IPS DF 19.7 (cell line): ENCODE measurements at places on chromosomes 12 and 14.

- no peak for DNase-seq
Measured at GRCh38 chr12:10170216-10170615, 1.7 kb downstream of the OLR1 start.

DNA sequence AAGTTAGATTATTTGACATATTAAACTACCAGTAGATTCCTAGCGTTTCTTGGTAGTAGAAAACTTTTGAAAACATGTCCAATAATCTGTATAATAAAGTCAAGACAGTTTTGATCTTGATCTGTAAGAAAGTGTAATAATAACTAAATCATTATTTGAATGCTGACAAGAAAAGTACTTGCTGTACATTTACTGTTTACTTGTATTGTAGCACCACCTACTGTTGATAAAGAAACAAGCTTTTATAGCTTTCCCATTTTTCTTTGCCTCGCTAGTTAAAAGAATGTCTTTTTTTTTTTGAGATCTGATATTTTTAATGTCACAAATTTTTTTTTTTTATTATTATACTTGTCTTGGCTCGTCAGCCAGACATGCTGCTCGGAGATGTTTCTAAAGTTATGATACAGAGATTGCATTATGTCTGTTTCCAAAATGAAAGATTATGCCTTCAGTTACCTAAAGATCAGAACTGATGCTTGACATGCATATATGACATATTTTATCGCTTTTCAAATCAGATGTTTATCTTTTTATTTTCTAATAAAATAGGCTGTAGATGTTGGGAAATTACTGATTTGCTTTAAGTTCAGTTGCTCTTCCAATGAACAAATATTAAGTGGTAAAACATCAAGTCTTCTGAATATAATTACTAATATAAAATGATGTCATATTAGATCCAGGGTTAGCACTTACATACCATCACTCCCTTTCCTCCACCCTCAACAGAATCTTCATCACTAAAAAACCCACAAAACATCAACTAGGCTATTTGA is 140.5 kb downstream of the AKAP6 start:
- no peak for DNase-seq

- no peak for DNase-seq
Measured at GRCh38 chr12:129973236-129973961, 69.6 kb upstream of the TMEM132D start.

DNA sequence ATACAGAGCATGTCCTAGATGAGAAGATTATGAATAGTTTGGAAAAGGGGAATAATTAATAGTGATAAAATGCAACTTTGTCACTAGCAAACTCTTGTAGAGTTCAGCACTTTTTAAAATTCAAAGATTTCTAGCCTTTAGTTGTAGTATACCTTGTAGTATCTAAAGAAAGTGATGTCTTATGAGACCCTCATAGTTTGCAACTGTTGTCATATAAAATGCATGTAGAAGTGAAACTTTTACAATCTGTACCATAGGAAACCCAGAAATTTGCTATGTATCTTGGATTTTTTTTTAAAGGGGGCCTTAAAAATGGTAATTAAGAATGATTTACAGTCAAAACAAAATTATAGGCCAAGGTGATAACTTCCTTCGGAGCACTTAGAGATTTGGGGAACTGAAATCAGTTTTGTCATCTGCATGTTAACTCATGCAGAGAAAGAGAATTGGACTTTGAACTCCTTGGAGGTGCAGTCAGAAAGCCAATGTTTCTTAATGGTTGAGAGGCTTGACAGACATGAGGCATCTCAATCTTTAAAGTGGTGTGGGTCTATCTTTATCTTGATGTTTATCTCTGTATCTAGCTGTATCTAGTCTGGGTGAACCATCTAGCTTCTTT is 1.3 kb downstream of the LRRK2 start:
- no peak for DNase-seq

DNA sequence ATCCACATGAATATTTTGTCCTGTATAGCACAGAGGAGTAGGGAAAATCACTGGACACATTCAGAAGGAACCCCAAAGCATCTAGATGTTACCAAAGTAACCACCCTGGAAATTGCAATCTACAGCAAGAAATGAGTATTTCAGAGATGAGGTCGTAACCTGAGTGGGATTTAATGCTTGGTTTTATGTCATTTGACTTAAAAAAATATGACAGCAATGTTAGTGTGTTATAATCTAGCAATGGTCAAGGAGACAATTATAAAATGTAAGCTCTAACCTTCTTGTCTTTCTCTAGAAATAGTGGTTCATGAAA is 256.6 kb downstream of the NAV3 start:
- no peak for DNase-seq

DNA sequence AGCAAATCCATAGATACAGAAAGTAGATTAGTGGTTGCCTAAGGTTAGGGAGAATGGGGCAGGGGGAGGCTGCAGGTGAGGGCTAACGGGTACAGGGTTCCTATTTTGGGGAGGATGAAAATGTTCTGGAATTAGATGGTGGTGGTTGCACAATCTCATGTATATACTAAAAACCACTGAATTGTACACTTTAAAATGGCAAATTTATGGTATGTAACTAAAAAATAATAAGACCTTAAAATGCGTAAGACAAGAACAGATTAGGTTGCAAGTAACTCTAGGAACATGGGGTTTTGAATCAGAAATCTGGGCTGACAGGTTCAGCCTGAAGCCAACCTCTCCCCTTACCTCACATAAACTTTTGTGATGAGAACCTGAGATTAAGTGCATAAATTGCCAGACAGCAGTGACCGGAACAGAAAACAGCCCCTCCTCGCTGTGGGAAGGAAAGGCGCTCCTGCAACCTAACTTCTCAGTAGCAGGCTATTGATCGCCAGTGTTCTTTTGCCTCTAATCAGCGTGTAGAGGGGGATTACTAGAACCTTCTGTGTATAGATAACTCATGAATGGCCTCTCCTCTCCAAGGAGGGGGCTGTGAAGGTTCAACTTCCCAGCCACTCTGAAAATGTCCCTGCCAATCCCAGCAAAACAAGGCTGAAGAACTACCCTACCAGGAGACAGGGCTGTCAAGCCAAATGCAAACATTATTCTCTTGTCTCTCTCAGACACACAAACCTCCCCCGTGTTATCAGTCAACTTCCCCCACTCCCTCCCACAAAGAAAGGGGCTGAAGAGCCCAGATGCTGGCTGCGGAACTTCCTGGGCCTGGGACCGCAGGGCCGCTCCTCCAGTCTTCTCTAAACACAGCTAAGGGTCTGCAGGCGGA is 1.9 kb downstream of the SSH1 start:
- no peak for DNase-seq

GRCh38 chr12:23671881-23672280 is 277.6 kb downstream of the SOX5 start:
- no peak for DNase-seq

DNA sequence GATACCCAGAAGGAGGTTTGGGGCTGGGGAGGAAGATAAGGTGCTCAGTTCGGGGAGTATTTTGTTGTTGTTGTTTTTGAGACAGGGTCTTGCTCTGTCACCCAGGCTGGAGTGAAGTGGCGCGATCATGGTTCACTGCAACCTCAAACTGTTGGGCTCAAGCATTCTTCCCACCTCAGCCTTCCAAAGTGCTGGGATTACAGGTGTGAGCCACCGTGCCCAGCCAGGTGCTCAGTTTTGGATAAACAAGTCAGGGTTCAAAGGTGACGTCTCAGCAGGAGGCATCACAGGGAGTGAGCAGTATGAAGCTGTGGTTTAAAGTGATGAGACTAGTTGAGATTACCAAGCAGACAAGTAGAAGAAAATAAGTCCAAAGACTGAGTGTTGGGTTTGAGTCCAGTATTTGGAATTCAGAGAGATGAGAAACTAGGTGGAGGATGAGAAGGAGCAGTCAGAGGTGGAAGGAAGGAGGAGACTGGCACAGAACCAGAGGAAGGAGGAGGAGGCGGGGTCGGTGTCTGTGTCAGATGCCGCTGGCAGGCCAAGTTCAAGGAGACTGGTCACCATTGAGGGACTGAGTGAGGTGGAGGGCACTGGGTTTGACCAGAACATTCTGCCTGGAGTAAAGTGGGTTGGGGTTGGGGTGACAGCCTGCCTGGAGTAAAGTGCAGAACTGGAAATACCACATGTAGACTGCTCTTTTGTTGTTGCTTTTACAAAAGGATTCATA is 16.1 kb downstream of the SLC35E3 start:
- DNase-seq = no peak

DNA sequence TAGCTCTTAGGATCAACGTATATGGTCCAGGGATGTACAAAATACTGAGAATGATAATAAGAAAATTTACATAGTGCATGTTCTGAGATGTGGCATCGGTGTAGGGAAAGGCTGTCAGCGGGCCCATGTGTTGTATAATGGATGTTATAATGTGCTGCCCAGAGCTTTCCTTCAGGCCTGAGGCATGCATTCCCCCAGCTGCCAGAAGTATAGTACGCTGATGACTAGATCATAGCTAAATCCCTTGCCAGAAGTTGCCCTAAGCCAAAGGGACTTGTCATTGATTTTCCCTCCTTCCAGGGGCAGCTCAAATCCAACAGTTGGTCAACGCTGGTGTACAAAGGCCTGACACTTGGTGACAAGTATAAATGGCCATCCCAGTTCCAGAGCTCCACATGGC is 6.5 kb upstream of the OR11G2 start:
- DNase-seq = no peak

- DNase-seq = no peak
Measured at GRCh38 chr14:19920021-19920657, at the start of gene OR4K5. Gene OR4K5, plus strand, starts transcription at chr14:19920607. Its CDS starts 0 bp downstream, at chr14:19920607.

DNA sequence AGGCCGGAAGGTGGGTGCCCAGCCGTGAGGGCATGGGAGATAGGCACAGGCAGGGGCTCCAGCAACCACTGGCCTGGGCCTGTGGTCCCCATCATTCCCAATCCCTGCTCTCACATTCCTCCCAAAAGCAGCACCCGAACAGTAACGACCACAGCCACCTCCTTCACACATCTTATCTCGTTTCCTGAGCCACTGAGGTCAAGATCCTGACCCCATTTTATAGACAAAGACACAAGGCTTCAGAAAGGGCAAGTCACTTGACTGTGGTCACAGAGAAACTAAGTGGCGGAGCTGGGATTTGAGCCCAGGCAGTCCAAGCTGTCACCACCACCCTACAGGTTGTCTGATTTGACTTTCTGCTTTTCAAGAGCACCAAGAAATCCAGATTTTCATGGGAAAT is 38.9 kb downstream of the DTX1 start:
- no peak for DNase-seq

DNA sequence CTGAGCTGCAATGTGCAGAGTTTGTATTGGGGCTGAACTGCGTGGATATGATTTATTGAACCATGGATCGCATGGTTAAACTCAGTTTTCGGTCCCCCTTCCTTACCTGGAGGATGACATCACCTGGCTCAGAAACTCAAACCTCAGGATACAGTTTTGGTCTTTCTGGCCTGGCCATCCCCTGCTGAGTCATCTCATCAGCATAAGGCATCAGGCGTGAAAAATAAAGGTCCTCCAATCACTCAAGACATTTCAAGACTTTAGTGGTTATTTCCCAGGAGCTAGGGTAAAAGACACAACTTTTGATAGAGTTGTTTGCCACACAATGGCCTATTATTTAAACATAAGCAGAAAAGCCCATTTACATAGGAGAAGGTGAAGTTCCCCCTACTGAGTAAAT is 631.1 kb upstream of the TMEM132C start:
- DNase-seq = no peak

DNA sequence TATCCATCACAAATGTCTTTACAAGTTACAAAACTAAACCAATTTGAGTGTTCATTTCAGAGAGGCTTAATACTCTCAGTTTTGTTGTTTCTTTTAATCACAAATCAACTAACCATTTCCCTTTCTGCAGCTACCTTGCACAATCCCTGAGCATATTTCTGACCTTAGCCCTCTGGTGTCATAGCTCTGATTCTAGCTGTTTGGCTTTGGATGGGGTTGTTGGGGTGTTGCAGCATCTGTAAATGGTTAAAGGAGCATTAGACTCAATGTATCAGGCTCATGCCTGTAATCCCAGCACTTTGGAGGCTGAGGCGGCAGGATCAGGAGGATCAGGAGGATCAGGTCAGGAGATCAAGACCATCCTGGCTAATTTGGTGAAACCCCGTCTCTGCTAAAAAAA is 461.4 kb downstream of the NRXN3 start:
- no peak for DNase-seq

DNA sequence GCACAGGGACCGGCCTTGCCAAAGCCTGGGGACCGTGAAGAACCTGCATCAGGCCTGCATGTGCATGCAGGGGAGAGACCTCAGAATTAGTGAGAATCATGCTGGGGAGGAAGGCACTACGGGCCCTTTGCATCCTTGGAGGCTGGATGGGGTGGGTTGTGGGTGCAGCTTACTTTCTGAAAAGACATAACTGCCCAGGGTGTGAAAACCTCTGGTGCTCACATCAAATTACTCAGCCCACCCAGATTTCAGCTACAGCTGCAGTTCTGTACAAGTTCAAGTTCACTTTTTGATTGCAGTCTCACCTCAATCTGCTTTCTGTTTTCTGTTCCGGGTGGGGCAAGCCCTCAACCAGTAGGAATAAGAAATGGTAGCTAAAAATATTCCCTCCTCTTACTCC is 130.6 kb downstream of the SLC15A4 start:
- no peak for DNase-seq

DNA sequence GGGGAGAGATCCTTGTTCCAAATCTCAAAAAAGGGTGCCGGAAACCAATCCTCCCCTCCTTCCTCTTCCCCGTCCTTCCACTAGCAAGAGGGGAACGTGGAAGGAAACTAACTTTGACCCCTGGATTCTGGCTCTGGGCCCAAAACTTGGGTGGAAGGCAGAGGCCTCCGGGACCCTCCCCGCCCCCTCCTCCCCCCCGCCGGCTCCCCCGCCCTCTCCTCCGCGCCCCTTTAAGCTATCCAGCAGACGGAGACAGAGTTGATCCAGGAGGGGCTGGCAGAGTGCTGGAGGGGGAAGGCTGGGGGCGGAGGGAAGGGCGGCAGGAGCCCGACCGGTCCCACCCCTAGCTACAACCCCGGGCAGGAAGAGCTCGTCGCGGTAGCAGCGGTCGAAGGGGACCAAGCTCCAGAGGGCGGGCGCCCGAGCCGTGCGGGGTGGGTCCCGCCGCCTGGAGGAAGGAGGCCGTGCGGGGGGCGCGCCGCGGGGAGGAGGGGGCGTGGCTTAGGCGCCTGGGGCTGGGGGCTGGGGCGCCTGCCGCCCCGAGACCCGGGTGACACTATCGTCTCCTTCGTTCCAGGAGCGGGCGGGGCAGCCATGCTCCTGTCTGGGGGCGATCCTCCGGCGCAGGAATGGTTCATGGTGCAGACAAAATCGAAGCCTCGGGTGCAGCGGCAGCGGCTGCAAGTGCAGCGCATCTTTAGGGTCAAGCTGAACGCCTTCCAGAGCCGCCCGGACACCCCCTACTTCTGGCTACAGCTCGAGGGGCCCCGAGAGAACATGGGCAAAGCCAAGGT is at the start of gene NYNRIN:
TSS of gene NYNRIN (plus strand) at position 351 of the 794 bp plus-strand sequence. CDS start at position 595, 244 bp downstream.
- no peak for DNase-seq

DNA sequence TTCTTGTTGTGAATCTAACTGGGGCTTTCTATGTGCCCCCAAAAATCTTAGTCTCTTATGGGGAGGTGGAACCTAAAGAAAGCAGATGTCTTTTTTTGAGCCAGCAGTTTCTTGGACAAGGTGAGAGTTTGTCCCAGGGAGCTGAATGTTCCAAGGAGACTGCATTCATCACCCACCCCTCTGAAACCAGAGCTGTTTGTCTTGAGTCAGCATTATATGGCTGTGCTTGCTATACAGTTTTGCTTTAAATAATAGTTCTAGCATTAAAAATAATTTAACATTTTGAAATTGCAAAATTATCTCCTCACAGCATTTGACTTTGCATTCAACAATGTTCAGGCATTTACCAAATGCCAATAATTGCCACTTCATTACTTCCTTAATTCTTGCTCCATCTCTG is 813.3 kb downstream of the BCL11B start:
- no peak for DNase-seq

GRCh38 chr12:38587594-38587993 is 271.0 kb downstream of the ALG10B start:
- no peak for DNase-seq

- no peak for DNase-seq
Measured at GRCh38 chr12:95838125-95838524, 20.6 kb upstream of the SNRPF start.
